ENCODE measurements at places on chromosomes 5 and 9. TPM values are rescaled to one million over a fixed set of nuclear protein-coding genes. Genes with fewer than 3 reads are reported as not detected.
A peak's percentile ranks its signal among the peaks of the same experiment; 100 is the strongest.

DNA sequence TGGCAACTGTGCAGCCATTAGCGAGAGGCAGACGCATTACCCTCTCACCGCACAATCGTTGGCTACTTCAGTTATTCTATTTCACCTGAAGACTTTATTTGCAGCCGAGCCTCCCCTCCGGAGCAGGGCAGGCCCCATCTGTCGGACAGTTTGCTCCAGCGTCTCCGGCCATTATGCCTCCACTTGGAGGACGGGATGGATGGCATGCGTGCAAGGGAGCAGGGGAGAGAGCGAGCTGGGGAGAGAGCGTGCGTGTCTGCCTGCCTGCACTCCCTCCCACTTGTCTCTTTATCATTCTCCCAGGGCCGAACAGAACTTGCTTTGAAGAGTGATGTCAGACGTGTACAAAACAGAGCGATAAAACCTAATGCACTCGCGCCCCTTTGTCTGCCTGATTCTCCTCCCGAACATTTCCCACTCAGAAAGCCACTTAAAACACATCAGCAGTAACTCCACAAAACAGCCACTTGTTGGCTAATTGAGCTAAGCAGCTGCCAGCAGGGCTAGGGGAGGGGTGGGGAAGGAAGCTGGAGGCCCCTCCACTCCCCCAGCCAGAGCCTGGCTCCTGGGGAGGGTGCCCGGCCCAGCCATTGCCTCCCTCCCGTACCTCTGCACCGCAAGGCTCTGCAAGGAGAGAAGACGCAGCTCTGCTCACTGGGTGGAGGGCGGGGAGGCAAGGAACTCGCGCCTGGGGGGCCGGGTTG is 43.4 kb upstream of the FUBP3 start:
- no peak for DNase-seq

DNA sequence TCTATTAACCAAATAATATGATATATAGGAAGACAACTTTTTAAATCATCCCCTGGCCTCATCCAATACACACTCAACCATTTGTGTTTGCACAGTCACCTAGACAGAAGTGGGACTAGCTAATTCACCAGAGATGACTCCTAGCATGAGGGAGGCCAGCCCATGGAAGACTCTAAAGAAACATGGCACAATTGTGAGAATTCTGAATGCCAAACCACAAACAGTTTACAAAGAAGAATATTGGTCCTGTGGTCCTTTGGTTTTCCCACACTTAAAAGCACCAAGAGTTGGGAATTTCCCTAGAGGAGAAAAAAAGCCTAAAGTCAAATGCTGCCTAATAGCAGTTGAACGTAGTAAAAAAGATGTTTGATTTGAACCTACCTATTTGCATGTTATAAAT is 609.9 kb downstream of the ACTL7B start:
- no peak for DNase-seq

GRCh38 chr5:169160405-169160901 is 140.5 kb downstream of the SLIT3 start:
- DNase-seq = peak; percentile 64

GRCh38 chr9:131639769-131640437 is 94.6 kb downstream of the PRRT1B start:
- no peak for DNase-seq

DNA sequence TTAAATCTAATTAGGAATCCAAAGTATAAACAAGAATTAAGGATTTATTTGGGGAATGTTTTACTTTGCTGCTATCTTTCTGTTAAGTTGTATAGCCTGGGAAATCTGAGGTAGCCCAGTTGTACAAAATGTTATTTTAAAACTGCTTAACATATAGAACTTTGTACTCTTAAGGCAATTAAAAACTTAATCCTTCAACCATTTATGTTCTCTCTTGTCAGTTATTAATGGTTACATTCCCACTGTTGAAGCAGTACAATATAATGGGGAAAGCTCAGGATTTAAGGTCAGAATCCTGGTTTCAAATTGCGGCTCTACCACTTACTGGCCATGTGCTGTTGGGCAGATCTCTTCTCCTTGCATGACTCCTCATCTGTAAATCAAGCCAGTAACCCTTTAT is 32.7 kb downstream of the FBXO38 start:
- DNase-seq = no peak

DNA sequence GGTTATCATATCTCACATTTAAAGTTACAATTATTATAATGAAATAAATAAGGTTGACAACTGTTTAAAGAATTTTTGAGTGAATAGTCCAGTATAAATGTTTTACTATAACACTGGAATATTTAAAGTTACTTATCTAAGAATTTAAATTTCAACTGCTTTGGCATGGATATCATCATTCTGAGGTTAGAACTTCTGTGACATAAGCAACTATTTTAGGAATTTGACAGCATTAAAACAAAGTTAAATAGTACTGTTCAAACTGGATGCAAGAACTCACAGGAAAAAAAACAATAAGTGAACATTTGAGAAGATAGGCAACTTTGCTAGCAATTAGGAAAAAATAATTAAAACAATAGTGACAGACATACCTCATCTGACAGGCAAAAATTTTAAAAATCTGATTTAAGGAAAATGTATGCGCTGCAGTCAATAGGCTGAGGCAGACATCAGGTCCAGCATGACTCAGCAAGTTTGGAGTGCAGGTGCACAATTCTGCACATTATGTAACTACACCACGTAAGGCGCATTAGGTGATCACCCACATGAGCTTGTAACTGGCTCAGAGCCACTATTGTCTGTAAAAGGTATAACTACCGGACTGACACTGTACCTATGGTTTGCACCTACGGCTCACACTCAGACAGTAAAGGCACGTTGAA is 180.6 kb downstream of the PDE4D start:
- DNase-seq = no peak

DNA sequence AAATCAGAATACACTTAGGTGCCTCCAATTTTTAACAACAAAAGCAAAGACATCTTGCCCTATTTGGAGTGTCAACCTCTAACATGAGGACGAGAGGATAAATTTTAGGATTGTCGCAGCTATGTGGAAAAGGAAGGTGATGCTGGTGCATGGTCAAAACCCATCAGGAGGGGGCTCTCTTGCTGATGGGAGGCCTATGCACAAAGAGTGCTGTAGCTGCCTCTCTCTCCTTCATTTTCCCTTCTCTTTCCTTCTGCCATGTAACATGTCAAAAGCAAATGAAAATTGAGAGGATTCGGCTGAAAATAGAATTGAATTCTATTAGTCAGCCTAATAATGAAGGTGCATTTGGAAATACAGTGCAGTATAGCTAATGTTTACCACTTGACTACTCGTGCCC is 578.7 kb upstream of the ZNF462 start:
- DNase-seq = no peak

GRCh38 chr5:95895771-95896170 is 65.9 kb downstream of the ELL2 start:
- DNase-seq = no peak

ADAMTS6 gene
- total RNA-seq = 2.2 TPM

GRCh38 chr9:131138676-131139075 is 13.3 kb downstream of the NUP214 start:
- no peak for DNase-seq

DNA sequence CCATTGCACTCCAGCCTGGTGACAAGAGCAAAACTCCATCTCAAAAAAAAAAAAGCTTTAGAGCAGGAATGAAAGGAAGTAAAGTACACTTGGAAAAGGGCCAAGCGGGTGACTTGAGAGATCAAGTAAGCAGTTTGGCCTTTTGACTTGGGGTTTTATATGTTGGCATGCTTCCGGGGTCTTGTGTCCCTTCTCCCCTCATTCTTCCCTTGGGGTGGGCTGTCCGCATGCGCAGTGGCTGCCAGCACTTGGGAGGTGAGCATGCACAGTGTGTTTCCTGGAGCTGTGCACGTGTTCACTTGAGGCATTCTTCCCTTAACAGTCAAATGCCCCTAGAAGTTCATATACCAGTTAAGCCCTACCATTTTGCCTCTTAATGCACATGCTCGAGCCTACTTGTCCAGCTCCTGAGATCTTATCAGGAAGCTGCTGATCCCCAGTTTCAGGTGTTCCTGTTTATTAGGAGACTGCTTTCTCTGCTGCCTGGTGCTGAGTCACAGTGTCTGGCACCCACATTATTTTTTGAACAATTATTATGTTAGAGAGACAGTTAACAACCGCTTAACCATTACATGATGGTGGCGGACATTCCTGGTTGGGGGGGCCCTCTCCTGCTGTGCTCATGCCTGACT is 32.6 kb upstream of the PRRC2B start:
- no peak for DNase-seq

ARSI gene
- 0.83 TPM for total RNA-seq

- DNase-seq = no peak
Measured at GRCh38 chr9:70947086-70947485, 174.3 kb downstream of the TRPM3 start.

DNA sequence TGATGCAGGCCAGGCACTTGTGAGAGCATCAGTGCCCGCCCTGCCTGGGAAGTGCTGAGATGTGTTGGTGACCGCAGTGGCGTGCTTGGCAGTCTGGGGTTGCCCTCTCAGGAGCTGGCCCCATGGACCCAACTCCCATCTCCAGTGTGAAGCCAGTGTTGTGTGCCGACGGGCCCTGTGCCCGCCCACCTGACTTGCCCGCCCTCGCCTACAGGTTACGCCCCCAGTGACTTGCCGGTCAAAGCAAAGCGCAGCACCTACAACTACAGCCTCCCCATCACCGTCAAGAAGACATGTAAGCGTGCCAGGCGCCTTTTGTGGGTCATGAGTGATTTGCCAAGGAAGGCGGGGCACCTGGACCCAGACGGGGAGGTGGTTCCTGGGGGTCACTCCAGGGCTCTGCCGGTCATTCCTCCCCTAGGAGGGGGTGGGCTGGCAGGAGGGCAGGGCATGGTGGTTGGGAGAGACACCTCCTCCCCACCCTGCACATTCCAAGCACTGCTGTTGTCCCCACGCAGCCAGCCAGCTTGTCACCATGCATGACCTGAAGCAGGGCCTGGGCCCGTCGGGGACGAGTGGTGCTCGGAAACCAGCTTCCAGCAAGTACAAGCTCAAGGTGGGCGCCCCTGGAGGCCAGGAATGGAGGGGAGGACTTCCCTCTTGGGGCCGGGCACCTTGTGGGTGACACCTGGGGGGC is 7.4 kb upstream of the CEL start:
- no peak for DNase-seq

TAF11L5 gene
- total RNA-seq = not detected

TTC39B gene
- total RNA-seq = 2.3 TPM

- DNase-seq = no peak
Measured at GRCh38 chr9:86637515-86637914, 283.3 kb upstream of the TUT7 start.

GRCh38 chr5:145324101-145324500 is 511.0 kb downstream of the PRELID2 start:
- no peak for DNase-seq

- no peak for DNase-seq
Measured at GRCh38 chr5:163362840-163363371, 74.5 kb upstream of the CCNG1 start.

- DNase-seq = no peak
Measured at GRCh38 chr5:54844905-54845566, 140.4 kb downstream of the ESM1 start.

GRCh38 chr5:165201369-165201768 is 1696.0 kb downstream of the MAT2B start:
- DNase-seq = no peak

GRCh38 chr5:126878634-126879033 is 101.7 kb downstream of the LMNB1 start:
- no peak for DNase-seq

DNA sequence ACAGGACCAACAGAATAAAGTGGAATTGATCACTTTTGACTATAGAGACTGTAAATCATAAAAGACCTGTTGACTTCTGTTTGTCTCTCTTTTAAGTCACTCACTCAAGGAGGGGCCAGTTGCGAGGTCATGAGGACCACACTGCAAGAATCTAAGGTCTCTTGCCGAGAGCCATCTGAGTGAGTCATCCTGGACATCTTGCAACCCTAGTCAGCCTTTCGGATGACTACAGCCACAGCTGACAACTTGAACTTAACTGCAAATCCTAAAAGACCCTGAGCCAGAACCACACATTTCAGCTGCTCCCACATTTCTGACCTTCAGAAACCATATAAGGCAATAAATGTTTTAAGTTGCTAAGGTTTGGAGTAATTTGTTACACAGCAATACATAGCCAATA is 129.7 kb upstream of the RAD23B start:
- DNase-seq = no peak

IL13 gene
- not detected for total RNA-seq

SLC31A1 gene
- total RNA-seq = 10.0 TPM

DNA sequence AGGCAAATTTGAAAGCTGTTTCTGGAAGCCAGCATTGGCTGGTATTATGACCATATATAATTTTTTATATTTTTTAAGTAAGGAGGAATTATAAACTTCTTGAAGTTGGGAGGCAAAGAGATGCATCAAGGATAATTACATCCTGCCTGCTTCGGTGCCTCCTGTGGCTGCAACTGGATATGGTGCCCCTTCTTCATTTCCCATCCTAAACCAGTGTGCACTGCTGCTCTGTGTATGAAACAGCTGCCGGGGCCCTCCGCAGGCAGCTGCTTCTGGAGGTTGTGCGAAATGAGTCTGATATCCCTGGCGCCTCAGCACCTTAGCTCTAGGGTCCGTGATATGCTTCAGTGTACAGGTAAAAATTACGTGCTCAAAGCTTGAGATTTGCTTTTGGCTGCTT is 304.2 kb downstream of the ENC1 start:
- no peak for DNase-seq

ABCA2 gene
- total RNA-seq = 28.5 TPM

- no peak for DNase-seq
Measured at GRCh38 chr9:134647359-134648080, 5.9 kb downstream of the COL5A1 start.

SLC22A4 gene
- 1.5 TPM for total RNA-seq

GRCh38 chr5:87885758-87886157 is 382.9 kb downstream of the TMEM161B start:
- DNase-seq = no peak

DNA sequence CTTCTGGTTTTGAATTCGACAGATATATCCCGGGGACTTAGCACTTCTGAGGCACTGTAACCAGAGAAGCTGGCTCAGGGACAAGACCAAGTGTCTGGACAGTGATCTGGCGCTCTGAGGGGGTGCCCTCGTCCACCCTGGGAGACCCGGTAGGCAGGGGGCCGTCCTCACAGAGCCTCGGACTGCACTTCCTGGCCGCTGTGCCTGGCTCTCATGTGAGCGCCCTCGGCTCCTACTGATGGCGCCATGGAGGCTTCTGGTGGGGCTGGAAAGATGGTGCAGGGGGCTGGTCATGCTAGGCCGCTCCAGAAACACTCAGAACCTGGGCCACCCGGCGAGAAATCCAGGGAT is 18.8 kb upstream of the SLC6A3 start:
- DNase-seq = no peak

DNA sequence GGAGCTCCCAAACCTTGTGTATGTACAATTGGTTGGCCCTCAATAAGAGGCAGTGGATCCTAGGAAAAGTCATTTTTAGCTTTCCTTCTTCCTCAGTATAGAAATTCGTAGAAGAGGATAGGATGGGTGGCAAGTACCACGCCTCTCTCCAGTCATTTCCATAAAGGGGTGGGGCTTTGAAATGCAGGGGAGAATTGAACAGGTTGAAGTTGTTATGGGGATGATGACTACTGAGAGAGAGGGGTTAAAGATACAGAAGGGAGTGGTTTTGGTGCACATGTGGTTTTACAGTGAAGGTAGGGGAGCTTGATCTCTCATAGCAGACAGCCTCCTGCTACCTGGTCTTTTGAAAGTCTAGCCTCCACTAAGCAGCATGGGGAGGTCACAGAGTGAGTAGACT is 54.4 kb upstream of the FAM120AOS start:
- DNase-seq = no peak

TMC1 gene
- not detected for total RNA-seq

- no peak for DNase-seq
Measured at GRCh38 chr9:103837940-103838339, 256.2 kb upstream of the SMC2 start.

AHRR gene
- total RNA-seq = 0.30 TPM

GRCh38 chr9:107279086-107279485 is 4.0 kb upstream of the RAD23B start:
- DNase-seq = no peak
